Panc1 (cell line): ENCODE measurements at places on chromosomes 3 and 15. TPM values are rescaled to one million over a fixed set of nuclear protein-coding genes. Genes with fewer than 3 reads are reported as not detected.

DNA sequence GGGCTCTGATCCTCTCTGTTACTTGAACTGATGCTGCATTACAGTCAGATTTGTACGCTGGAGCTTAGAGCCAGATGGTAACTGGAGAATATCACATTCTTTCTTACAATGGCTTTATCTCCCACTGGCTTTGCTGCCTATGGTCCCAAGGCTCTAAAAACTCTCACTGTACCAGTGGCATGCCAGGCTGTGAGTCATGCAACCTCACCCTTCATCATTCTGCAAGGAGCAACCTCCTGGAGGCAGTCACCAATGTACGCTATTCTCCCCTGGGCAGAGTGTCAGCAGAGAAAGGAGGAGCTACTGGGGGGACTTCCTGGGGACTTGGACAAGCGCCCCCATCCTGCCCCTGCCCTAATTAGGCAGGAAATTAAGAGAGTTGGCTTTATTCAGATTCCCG lies 97.9 kb upstream of the EIF1B start:
- DNase-seq: no peak

DNA sequence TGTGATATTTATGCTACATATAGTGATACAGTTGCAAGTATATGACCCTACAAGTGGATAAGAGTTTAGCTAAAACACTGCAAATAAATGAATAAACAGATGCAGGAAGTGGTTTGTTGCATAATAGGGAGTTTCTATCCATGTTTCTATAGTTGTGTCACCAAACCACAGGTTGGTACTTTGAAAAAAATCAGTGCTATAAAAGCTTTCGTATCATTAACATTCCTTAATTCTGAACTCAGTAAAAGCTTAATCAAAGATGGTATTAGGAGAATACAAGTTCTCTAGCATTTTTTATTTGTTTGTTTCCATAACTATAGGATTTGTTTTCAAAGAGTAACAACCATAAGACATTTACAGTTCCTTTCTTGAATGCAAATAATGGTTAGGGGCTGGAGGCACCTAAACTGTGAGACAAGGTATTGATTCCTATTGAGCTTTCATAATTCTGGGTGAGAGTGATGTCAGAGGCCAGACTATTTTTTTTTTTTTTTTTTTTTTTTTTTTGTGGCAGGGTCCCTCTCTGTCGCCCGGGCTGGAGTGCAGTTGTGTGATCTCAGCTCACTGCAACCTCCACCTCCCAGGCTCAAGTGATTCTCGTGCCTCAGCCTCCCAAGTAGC lies 29.6 kb downstream of the CPOX start:
- peak; percentile 17 for DNase-seq

DNA sequence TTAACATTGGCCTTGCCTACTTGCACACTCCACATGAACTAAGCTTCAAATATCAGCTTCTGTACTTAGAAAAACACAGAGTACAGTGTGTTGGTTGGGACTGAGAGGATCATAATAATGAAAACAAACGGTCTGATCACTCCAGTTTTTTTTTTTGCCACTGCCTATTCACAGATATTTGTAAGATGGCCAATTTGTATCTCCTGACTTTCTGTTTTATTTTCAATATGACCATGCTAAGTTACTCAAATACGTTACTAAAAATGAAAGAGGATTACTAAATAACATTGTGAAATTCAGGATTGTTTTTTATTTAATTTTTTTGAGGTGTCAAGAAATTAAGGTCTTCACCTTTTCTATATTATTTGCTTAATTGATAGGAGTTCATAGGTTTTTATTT lies 595.1 kb downstream of the TUSC7 start:
- DNase-seq: no peak

GRCh38 chr3:113744941-113745755 lies 901 bp downstream of the NAA50 start:
- DNase-seq: peak; percentile 84

- DNase-seq: peak; percentile 83
These were observed 196.6 kb downstream of the GAP43 start for GRCh38 chr3:115819785-115820384.

DNA sequence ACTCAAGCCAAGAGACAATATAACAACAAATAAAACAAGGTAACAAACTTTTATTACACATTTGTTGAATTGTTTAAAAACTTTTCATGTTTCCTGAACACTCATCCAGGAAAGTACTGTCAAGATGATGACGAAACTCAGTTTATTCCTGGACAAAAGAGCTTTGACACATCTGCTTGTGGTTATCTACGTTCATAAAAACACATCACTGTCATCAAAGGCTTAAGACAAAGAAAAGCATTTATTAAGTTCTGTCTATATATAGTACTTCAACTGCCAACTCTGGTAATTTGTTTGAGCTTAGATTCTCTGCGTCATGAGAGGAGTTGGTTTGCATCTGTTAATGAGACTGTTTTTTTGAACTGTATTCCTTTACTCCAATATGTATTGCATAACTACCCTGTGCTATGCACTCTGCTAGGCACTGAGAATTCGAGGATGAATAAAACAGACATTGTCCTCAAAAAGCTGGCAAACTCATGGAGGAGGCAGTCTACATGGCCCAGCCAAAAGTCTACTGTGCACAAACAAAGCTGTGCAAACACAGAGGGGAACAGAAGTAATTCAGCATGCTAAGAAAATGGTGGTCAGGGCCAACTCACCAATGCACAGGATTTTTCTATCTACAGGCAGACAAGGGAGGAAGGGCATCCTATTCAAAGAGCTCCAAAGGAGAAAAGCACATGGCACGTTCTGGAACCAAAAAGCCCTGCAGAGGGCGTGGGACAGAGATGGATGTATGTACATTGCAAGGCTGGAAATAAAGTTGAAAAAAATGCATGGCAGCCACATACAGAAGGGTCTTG lies 21.5 kb downstream of the PLD1 start:
- no peak for DNase-seq

- DNase-seq: no peak
These were observed 128.6 kb downstream of the DUT start for GRCh38 chr15:48459571-48460442.

- DNase-seq: no peak
These were observed 128.4 kb downstream of the RAP2B start for GRCh38 chr3:153290268-153291015.

GRCh38 chr15:69537901-69538300 lies 85.3 kb downstream of the RPLP1 start:
- no peak for DNase-seq

GRCh38 chr3:37041546-37042195 lies 48.4 kb downstream of the MLH1 start:
- DNase-seq: no peak

DNA sequence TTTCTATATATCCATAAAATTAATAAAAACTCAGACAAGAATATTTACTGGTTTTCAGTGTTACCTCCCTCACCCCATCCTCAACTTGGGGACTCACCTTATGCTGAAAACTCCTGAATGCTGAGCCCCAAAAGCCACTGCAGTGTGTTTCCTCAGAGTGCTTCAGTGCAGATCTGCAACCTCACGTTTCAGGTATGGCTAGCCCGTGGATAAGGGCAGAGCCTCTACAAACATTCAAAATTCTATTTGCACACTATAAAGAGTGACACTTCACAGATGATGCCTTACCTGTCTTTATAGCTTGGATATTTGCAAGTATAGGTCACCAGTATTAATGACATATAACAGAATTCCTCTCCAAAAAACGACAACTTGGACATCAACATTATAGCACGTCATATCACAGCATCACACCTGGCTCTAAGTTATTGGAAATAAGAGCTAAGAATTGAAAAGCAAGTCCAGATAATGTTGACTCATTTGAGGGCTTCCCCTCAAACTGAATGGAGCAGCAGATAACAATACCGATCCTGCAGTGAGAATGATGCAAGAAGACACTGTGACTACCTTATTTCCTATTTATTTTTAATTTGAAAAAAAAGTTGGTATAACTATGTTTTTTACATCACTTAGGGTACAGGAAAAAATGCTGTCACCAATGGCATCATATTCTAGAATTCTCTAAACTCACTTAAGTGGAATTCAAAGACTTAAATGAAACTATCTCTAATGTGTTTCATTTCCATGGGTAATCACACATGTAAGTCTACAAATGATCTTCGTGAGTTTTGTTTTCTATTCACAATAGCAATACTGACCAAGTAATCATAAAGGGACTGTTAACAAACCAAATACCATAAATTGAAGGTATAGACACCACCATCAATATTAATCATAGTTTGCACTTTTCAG lies 40.7 kb upstream of the RSL24D1 start:
- no peak for DNase-seq

DNA sequence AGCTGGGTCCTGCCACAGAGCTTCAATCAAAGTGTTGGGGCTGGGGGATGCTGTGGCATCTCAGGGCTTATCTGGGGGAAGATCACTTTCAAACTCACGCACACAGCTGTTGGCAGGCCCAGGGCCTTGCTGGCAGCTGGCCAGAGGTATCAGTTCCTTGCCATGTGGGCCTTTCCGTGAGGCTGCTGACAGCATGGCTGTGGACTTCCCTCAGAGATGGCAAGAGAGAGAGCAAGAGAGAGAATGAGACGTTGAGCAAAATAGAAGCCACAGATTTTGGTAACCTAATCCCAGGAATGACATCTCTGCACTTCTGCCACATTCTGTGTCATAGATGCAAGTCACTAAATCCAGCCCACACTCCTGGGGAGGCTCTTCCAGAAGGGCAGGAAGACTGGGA lies 91.0 kb downstream of the TPRG1 start:
- DNase-seq: no peak

- DNase-seq: no peak
These were observed 48.7 kb downstream of the BDH1 start for GRCh38 chr3:197507081-197507480.

DNA sequence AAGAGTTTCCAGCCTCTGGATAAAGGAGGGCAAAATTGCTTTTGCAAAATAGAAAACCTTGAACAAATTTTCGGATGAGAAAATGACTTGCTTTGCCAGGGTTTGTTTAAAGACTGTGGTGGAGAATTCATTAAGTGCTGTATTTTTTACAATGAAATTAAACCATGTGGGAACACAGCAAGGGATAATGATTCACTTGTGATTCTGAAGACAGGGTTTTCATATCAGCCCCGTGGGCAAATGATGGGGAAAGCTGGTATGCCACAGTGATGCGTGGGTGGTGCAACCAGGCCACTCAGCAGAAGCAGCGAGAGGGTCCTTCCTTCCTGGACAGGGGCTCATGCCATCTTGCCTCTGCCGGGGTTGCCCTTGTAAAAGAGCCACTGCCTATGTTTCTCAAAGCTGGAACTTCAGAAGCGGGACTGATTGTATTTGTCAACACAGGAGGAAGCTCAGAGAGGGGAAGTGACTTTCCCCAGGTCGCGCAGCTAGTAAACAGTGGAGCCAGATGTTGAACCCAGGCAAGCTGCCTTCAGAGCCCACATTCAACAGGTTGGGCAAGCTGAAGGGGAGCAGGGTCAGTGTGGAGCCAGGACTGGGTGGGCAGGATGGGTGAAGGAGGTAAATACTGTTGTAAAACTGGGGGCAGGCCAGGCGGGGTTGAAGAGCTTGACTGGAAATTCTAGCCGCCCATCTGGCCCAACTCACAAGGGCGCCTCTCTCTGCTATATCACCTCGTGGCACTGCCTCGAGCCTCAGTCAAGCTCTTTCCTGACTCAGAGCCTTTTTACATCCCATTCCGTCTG lies 79.1 kb downstream of the TOP2B start:
- DNase-seq: no peak

DNA sequence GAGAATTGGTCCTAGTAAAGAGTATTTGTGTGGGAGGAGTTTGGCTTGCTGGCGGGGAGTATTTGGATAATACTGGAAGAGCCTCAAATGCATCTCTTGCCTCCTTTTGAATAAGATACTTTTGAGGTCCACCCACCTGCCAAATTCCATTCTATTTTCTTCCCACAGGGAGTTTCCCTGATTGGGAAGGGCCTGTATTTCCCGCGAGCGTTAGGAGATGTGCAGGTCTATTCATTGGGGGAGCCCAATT lies 406 bp upstream of the RASA2 start:
- DNase-seq: no peak

DNA sequence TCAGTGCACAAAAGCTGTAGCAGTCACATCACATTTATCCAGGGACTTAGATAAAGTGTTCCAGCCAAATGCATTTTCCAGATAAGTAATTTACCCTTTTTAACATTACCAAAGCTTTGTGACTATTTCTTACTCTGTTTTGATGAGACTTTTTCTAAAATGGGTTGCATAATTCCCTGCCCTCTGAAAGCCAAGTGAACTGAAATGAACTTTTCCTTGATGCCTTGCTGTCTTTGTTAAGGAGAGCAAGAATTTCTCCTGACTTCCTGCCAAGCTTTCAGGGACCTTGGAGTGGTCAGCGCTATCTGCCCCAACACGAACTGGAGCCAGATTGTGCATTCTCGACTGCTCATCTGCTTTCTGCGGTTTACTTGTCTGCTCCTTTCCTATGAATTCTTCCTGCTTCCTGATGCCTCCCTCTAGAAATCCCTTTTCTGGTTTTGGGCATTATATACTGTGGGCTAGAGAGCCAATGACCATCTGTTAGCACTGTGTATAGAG lies 34.8 kb downstream of the EIF4E3 start:
- DNase-seq: no peak

DNA sequence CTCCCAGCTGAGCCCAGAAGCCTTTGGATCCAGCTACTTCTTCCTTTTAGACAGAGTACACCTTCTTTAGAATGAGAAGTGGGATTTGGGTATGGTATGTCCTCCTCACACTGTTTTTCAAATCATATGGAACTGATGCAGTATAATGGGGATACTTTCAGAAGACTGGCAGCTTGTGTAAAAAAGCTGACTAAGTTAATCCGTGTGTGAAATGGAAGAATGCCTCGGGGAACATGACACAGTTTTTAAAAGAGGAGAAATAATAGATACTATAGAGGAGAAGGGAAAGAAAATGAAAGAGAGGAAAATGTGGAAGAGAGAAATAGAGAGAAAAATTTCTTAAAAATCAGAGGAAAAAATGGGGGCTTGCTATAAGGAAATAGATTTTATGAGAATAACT lies 47.7 kb downstream of the TUSC7 start:
- no peak for DNase-seq

GRCh38 chr15:85381850-85382751 lies 1.7 kb downstream of the AKAP13 start:
- no peak for DNase-seq

GRCh38 chr3:117427081-117427480 lies 717.5 kb downstream of the TUSC7 start:
- no peak for DNase-seq

DNA sequence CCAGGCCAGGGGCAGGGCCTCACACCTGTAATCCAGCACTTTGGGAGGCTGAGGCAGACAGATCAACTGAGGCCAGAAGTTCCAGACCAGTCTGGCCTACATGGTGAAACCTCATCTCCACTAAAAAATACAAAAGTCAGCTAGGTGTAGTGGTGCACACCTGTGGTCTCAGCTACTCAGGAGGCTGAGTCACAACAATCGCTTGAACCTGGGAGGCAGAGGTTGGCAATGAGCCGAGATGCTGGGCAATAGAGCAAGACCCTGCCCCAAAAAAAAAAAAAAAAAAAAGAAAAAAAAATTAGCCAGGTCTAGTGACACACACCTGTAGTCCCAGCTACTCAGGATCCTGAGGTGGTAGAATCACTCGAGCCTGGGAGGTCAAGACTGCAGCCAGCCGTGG lies 18.8 kb downstream of the MYO9A start:
- DNase-seq: no peak

PARP3 gene
- total RNA-seq: 16.1 TPM

CHL1 gene
- total RNA-seq: not detected

GOLGA6A gene
- total RNA-seq: 0.05 TPM

DAZL gene
- total RNA-seq: not detected

NEK11 gene
- 9.5 TPM for total RNA-seq

TP63 gene
- total RNA-seq: 0.51 TPM

CCR8 gene
- not detected for total RNA-seq

THBS1 gene
- 61.9 TPM for total RNA-seq

ATP13A5 gene
- not detected for total RNA-seq
